Stimulated activated CD4-positive, alpha-beta T cell treated with anti-CD3 and anti-CD28 coated beads, TNF-alpha, amount 100 ng/mL, for 4 hours (primary cell): ENCODE measurements at places on chromosomes 1 and 21.

DNA sequence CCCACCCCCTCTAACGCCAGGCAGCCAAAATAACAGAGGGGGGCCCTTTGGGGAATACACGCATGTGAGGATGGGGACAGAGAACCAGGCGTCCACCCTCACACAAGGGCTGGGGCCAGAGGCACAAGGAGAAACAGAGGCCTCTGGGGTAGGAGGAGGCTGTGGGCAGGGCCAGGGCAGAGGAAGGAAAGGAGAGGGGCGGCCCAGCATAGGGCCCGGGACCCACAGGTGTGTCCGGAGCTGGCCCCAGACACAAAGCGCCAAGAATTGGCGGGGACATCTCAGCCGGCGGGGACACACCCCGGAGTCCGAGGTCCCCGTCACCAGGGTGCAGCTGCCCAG, 6.7 kb downstream of the PLEKHG5 start:
- DNase-seq: no peak

GRCh38 chr1:205375835-205376545, 19.3 kb upstream of the KLHDC8A start:
- DNase-seq: no peak

GRCh38 chr1:9889411-9889810, 20.7 kb downstream of the CTNNBIP1 start:
- DNase-seq: no peak

DNA sequence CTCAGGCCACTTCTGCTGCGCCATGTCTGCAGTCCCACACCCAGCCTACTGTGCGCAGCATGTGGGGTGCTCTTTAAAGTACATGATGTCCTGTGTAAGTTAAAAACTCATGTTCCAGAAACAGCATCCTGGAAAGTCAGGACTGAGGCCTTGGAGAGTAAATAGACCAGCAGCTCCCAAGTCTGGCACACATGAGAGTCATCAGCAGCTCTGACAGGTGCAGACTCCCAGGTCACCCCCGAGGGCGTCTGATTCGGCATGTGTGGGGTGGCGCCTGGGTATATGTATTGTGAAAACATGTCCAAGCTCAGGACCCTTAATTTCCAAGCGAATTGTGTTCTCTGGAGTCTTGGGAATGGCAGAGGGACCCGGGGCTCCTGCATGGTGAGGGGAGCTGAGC, 120.1 kb upstream of the RUNX3 start:
- DNase-seq: no peak

DNA sequence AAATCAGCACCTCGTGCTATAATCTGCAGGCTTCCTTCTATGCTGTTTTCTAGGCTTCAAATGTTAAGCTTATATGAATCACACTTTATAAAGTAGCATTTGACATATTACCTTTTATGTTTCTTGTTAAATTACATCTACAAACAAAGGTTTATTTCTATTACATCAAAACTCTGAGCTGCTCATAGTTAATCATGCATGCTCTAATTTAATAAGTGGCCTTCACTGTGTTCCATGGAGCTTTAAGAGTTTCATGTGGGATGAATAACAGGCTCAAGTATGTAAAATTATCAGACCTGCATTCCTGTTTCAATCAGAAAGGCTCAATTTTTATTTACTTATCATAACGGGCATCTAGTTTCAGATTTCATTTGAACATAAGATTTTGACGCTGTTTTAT, 13.0 kb downstream of the SLC19A2 start:
- no peak for DNase-seq

DNA sequence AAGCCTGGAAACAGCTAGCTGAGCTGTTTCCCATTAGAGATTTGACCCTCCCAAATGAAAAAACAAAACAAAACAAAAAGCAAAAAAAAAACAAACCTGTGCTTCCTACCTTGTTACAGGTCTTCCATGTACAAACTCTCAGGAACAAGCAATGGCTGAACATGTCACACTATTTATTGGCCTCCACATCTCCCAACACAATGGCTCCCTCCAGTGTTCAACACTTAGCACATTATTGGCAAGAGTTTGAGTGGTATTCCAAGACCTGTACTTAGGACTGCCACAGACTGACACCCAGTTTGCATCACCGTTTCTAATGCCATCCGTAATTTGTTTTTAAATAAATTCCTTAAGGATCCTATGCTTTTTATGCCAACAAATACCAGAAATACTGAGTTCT, 195.0 kb upstream of the OLFM3 start:
- no peak for DNase-seq

DNA sequence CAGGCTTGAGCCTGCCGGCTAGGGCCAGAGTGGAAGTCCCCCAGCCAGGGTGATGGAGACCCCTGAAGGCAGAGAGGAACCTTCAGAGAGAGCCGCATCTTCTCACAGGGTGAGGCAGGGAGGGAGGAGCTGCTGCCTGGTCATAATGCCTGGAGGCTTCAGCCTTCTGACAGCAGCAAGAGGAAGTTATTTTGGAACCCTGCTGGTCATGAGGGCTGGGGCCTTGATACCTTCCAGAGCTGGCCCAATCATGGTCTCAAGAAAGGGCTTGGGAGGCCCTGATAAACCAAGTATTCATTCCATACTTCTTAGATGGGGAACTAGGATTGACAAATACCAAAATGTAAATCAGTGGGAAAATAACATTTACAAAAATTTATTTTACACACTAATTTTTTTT, 26.6 kb upstream of the MPZL1 start:
- DNase-seq: no peak

DNA sequence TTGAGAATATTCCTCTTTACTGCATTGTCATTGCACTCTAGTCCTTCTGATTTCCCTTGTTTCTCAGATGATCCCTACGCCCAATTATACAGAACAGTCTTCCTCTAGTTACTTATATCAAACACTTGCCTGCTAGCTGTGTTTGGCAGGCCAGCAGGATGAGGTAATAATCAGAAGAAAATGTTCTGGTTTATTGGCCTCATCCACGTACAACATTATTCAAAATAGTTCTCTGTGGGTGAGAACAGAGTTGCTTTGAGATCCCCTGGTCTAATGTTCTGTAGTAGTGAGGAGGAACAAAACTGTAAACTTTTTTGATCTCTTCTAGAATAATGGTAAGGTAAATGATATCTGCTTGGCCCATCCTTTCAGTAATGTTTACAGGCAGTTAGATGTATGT, 22.3 kb upstream of the C1orf105 start:
- no peak for DNase-seq

DNA sequence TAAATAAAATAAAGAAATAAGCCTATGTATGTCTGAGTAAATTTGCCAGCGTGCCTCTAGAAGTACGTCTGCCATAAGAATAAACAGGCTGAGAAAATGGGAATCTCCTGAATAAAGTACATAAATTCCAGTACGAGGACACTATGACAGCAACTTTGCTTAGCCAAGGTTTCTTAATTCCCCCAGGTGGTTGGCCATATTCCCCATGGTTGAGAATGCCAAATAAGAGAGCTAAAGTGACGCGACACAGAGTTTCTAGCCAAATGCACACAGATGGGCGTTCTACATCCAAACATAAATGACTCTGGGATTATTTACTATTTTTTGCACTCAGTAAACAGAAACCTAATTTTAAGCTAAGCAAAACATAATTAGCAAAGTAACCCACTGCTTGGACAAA, 19.5 kb downstream of the KCNH1 start:
- no peak for DNase-seq

GRCh38 chr1:9347095-9347850, 54.6 kb downstream of the SPSB1 start:
- DNase-seq: no peak

DNA sequence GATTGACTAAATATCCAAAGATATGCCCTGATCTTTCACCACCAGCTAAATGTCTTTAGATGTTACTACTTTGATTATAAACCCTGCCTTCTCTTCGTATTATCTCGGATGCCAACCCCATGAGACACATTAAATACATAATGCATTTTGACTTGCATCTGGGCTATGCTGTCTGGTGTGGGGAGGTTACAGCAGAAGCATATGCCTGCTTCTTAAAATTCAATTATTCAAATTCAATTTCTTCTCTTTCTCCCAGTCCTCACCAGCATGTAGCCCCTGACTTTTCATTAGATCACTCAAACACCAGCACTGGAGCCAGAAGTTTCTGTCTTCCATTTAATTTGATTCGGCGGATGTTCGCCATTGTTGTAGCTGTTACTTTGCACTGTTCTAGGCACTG, 360.7 kb upstream of the CAMK1G start:
- DNase-seq: no peak

DNA sequence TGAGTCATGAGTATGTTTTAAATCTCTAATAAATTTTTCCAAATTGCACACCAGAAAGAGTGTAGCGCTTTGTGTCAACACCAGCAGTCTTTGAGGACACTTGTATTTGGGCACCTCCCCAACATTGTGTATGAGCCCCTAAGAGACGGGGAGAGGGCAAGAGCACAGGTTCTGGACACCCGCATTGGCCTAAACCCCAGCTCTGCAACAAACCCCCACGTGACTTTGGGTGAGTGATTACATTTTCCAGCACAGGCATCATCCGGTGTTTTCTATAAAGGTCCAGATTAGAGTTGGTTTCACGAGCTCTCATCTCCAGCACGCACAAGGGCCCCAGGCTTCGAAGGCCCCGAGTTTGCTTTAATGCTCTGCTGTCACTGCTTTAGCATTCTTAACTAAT, 66.3 kb upstream of the SLC45A1 start:
- no peak for DNase-seq

- no peak for DNase-seq
These were observed 63.7 kb upstream of the ANGPTL1 start for GRCh38 chr1:178934546-178934945.

GRCh38 chr1:59105548-59106507, 191.1 kb upstream of the FGGY start:
- DNase-seq: no peak

- no peak for DNase-seq
These were observed 38.8 kb downstream of the CASQ2 start for GRCh38 chr1:115729756-115730155.

DNA sequence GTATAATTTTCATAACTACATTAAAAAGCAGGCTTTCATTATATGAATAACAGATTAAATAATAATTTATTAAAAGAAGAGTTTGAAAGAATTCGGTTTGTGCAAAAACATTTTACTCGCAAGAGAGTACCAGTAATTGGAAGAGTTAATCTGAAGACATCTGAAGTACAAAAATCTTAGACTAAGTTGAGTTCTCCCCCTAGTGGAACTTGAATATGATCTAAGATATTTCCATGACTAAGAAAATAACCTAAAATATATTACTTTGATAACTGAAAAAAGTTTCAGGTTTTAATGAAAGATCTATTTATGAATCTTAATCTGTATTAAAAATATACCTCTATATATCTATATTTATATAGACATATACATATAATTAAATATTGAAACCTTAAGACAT, 112.5 kb upstream of the GFI1 start:
- DNase-seq: no peak

DNA sequence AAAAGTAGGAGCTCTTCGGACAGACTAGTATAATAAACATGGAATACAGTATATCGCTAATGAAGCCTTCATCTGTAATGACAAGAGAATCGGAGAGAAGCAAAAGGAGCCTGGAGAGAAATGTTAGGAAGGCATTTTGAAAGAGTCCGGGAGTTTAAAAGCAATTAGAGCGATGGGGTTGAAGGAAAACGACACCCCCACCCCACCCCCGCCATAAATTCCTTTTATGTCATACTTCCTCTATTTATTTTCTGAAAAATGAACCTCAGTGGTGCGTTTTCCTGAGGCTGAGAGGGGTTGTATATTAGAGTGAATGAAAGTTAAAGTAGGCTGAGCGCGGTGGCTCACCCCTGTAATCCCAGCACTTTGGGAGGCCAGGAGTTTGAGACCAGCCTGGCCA, 635 bp upstream of the APH1A start:
- no peak for DNase-seq

- DNase-seq: no peak
These were observed 49.7 kb downstream of the SYT6 start for GRCh38 chr1:114103992-114104391.

DNA sequence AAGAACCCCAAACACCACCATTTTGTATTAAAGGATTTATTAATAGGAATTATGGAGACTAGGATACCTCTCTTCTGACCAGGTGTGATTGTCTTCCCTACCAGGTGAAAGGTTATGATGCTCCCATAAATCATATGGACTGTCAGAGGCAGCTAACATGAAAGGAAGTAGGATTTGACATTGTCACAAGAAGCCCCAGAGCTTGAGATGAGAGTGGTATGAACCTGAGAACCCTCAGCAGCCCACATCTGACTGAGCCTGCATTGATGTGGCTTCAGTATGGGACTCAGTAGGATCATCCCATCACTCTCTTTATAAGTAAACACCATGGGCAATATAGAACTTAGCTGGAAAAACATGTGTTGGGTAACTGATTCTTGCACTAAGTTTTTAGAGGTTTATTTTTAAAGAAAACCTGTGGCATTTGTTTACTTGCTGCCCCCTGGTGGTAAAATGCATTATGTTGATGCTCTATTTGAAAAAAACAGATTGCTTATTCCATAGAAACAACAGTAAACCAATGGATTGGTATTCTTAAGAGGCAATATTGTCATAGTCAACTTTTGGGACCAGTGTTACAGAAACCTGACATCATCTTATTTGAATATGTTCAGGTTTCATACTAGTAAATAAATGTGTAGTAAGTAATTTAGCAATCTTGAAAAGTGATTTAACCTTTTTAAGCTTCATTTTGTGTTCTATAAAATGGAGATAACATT, 16.6 kb upstream of the CACYBP start:
- DNase-seq: no peak

DNA sequence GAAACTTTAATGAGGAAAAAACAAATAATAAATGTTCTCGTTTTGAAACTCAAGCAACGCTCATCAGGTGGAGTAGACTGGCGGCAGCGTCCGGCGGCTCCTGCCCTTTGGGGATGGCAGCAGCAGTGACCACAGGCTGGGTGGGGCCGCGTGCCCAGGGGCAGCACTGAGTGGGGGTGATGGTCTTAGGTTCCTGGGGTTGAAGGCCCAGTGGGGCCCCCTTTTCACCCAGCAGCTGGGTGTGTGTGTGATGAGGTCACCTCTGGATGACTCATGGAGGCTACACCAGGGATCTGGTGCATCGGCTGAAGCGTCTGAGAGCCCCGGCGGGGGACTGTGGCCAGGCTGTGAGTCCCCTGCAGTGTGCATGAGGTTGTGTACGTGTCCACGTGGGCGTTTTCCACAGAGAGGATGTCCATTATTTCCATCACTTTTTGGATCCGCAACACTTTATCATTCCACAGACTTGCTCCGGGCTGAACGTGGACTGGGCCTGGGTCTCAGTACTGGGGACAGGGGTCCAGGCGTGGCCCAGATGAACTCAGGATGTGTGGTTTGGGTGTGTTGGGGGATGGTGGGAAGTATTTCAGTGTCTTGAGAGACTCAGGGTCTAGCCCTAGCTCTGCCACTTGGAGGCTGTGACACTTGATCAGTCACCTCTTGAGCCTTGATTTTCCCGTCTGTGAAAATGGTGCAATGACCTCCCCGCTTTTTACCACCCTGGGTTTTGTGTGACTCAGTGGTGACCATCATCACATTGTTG, 25.6 kb downstream of the LDLRAP1 start:
- DNase-seq: no peak
